ENCODE measurements at places on chromosomes 1 and 21.

DNA sequence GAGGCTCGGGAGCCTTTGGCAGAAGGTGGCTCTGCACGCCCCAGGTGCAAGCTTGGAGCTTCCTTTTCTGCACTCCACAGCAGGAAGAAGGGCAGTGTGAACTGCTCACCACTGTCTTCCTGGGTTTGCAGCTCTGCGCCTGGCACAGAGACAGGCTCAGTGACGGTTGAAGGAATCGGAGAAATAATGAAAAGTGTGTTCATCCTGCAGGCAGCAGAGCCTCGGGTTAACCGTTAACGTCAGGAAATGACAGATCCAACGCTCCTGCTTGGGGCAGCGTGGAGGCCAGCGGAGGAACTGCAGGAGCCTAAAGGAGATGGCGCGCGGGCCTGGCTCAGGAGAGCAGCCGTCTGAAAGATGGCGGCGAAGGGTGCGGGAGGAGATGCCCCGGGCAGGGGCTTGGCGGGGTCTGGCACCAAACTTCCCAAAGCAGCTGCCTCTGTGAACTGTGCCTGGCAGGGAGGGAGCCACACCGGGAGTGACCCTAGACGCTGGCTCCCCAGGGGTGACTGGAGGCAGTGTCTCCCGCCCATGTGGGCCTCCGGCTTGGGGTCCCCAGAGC lies 10.9 kb upstream of the SAMD11 start:
- DNase-seq, result peak; percentile 1

GRCh38 chr1:119358636-119359035 lies 9.9 kb upstream of the HAO2 start:
- DNase-seq, result no peak

DNA sequence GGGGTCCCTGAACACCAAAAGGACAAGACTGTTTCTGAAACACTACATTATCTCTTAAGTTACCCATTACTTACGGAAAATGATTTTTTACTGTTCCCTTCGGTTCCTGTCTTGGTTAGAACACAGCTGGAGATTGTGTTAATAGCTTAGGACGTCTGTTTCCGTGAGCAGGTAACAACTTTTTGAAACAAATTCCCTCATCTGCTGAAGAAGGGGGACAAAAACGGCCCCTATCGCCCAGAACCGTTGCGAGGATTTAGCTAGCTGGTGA lies 67.8 kb downstream of the SLC35A3 start:
- DNase-seq, result no peak

DNA sequence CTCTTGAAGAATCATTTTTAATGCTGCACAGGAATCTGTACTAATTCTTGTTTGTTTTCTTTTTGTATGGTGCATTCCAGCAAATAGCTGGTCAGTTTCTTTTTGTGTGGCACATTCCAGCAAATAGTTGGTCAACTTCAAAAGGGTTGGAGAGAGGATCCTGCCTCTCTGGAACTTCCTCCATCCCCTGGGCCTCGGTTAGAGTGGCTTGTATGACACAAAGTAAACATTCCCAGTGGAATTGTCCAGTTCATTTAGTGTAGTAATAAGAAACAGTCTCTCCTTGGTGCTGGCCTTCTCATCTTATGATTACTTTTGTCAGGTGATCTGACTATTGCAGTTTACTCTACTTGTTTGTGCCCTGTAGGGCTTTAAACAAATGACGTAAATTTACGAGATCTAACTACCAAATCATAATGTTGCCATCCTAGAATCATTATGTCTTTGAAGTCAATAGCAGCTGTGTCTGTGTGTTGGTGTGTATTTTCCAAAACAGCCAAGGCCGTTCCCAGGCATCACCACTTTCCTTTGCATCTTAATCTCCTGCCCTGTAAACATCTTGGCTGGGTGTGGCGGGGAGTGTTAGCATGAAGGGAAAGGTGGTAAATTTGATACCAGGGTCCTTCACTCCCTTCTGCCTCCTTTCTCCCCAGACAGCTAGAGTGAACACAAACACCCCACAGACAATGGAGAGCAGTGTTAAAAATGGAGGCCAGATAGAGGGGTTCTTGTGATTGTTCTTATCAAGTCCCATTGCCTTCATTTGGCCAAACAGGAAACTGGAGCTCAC lies 77.9 kb downstream of the CDC7 start:
- DNase-seq, result no peak

GRCh38 chr1:21552715-21553114 lies 43.5 kb downstream of the ALPL start:
- no peak for DNase-seq

DNA sequence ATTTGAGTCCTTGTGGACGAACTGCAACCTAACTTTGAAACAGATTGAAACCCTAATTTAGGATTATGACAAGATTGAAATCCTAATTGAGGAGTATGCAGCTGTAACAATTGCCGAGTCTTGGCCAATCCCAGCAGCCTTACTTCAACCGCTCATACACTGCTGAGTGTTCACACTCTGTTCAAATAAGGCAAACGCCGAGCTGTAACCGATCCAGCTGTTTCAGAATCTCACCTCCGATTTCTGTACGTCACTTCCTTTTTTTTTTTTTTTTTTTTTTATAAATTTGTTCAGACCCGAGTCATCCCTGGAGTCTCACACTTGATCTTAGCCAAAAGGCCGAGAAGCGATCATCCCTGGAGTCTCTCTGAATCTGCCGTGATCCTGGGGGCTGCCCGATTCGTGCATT lies 22.3 kb upstream of the ATP5PO start:
- DNase-seq, result peak; percentile 48

DNA sequence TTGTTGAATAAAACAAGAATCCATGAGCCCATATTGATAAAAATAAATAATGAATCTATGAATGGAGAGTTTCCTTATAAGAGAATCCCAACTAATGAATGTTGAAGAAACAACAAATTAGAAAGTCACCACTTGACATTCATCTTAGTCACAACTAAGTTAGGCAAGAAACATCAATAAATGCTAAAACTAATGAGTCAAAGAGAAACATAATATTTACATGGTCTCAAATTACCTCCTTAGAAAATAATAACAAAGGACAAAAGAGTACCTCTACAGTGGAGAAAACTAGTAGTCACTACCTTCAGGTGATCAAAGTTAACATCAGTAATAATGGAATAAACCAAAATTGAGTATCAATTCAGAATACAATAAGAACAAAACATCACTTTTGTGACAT lies 93.5 kb downstream of the AKT3 start:
- no peak for DNase-seq

GRCh38 chr1:193729429-193729828 lies 543.0 kb upstream of the B3GALT2 start:
- no peak for DNase-seq

GRCh38 chr21:32779983-32780382 lies 8.4 kb upstream of the PAXBP1 start:
- no peak for DNase-seq

GRCh38 chr1:182829285-182829932 lies 9.7 kb upstream of the DHX9 start:
- DNase-seq, result no peak

DNA sequence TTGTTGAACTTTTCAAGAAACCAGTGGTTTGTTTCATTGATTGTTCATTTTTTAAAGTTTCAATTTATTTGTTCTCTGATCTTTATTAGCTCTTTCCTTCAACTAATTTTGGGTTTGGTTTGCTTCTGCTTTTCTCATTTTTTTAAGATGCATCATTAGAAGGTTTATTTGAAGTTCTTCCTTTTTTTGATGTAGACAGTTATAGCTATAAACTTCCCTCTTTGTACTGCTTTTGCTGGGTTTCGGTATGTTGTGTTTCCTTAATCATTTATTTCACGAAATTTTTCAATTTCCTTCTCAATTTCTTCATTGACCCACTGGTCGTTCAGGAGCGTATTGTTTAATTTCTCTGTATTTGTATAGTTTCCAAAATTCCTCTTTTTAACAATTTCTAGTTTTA lies 133.3 kb upstream of the GPR52 start:
- DNase-seq, result no peak

- DNase-seq, result no peak
These were observed 347.1 kb upstream of the PLD5 start for GRCh38 chr1:242871471-242872030.

GRCh38 chr21:32534113-32534512 lies 51.2 kb downstream of the TCP10L start:
- DNase-seq, result no peak

- DNase-seq, result no peak
These were observed 15.3 kb upstream of the AHCYL1 start for GRCh38 chr1:109969146-109969829.

GRCh38 chr1:76951153-76951552 lies 83.9 kb downstream of the ST6GALNAC5 start:
- no peak for DNase-seq

DNA sequence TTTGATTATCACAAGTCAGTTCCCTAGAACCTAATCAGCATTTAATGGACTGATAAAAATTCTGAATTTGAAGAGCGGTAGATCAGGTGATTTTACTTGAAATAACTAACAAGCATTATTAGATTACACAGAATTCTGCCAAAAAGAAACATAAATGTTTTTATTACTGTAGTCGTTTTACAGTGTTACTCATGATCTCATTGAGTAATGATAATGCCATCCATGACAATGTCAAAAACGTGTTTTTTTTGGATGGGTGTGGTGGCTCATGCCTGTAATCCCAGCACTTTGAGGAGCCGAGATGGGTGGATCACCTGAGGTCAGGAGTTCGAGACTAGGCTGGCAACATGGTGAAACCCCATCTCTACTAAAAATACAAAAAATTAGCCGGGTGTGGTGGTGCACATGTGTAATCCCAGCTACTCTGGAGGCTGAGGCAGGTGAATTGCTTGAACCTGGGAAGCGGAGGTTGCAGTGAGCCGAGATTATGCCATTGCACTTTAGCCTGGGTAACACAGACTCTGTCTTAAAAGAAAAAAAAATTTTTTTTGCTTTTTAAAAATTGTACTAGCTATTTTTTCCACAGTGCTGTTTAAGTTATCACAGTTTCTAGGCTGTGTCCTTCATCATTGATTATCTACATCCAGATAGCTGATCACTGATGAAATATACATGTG lies 56.6 kb downstream of the LAMC1 start:
- DNase-seq, result no peak

DNA sequence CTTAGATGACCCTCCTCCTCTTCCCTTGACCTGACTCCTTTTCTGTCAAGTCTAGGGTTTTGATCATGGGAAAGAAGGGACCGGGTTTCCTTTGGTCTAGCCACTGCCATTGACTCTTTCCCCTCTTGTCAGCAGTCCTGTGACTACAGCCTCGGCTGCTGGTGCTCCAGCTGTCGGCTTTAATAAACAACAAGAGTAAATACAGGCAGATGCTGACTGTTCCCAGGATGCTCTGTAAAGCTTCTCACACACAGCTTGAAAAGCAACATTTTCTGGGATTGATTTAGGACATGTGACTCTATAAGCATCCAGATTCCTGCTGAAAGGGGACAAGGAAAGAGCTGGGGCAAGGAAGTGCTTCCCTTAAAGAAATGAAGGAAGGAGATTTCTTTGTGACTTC lies 53.5 kb upstream of the CTTNBP2NL start:
- no peak for DNase-seq

- no peak for DNase-seq
These were observed 22.2 kb upstream of the STRIP1 start for GRCh38 chr1:110012100-110012780.

- DNase-seq, result no peak
These were observed 130.3 kb downstream of the GLIS1 start for GRCh38 chr1:53608676-53609075.

- DNase-seq, result no peak
These were observed 8.5 kb downstream of the SCYL3 start for GRCh38 chr1:169885207-169885606.
